Ureter (tissue), 1 donor: ENCODE measurements at places on chromosomes 1 and 21. TPM values are rescaled to one million over a fixed set of nuclear protein-coding genes. Genes with fewer than 3 reads are reported as not detected.

DNA sequence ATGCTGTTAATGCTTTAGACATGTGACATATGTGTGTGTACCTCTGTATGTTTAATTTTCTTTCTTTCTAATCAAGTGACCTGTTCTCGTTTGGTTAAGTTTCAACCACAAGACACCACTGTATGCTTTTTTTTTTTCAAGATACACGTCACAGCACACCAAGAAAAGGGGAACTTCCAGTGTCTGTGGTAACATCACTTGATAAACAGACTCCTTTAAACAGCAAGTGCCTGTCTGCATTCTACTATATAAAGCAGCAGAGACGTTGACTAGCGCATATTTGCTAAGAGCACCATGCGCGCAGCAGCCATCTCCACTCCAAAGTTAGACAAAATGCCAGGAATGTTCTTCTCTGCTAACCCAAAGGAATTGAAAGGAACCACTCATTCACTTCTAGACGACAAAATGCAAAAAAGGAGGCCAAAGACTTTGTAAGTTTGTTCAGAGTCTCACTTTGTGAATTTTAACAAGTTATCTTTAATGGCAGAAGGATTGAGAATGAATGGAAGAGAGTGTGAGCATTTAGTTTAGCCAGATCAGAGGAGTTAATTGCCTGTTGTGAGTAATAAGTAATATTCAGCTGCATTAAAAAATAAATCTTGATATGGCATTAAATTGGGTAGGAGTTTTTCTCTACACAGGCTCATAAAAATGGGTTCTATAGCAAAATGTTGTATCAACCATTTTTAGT is at the start of gene RGS1:
RGS1 (plus strand) TSS at position 275 of the 691 bp plus-strand sequence; CDS start at position 295, 20 bp downstream.
- DNase-seq, result no peak

DNA sequence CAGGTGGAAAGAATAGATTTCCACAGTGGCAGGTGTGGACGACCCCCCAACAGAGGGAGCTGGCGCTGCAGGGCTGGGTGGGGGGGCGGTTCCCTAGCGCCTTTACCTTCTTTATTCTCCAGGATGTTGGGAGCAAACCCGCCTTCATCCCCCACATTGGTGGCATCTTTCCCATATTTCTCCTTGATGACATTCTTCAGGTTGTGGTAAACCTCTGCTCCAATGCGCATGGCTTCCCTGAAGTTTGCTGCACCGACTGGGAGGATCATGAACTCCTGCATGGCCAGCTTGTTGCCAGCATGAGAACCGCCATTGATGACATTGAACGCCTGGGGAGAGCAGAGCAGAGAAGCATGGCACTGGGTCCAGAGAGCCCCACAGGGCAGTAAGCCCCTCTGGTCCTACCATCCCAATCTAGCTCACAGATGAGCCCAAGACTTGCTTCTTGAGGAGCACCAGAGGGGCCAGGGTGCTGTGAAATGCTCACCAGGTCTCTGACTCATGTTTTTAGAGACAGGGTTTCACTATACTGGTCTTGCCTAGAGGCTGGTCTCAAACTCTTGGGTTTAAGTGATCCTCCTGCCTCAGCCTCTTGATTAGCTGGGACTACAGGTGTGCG is 12.2 kb downstream of the ENO1 start:
- DNase-seq, result no peak

- DNase-seq, result no peak
Observed at GRCh38 chr1:221695301-221695700, 46.6 kb downstream of the DUSP10 start.

- no peak for DNase-seq
Observed at GRCh38 chr1:67909776-67910175, 76.5 kb upstream of the GNG12 start.

GRCh38 chr1:7554385-7555235 is 216.5 kb upstream of the VAMP3 start:
- no peak for DNase-seq

DNA sequence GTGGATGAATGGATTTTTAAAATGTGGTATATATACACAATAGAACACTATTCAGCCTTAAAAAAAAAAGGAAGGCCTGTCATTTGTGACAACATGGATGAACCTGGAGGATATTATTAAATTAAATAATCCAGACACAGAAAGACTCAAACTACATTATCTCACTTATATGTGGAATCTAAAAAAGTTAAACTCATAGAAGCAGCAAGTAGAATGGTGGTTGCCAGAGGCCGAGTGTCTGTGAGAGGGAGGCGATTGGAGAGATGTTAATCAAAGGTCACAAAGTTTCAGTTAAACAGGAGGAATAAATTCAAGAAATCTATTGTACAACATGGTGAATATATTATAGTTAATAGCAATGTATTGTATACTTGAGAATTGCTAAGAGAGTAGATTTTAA is 39.7 kb downstream of the ZC3H11B start:
- no peak for DNase-seq

- no peak for DNase-seq
Observed at GRCh38 chr21:35329940-35330660, 281.0 kb upstream of the RUNX1 start.

GRCh38 chr1:222278501-222278900 is 269.4 kb downstream of the HHIPL2 start:
- no peak for DNase-seq

DNA sequence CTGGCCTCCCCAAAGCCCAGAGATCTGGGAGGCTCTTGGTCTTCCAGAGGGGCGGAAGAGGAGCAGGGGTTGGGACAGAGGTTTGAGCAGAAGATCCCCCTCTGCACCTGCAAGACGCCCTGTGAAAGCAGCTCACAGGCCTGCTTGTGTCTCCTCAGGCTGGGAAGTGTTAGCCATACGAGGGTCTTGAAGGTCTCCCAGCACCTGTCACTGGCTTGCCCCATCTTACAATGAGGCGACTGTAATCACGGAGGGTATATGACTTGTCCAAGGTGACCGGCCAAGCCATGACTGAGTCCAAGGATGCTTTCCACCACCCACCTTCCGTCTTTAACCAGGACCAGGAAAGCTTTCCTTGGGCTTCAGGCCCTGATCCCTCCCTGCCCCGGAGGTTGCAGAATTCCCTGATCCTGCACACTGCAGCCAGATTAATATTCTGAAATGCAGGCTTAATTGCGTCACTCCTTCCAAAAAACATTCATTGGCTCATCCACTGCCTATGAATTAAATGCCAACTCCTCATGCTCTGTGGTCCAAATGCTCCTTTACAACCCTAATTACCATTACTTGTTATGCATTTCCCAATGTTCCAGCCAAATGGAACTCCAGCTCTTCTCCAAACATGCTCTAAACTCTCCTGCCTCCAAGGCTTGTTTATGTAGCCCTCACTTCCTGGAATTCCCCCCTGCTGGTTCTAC is 64.0 kb downstream of the DDX20 start:
- DNase-seq, result no peak

LMX1A gene
- not detected for total RNA-seq

GRCh38 chr1:1889847-1890505 is 911 bp downstream of the GNB1 start:
- DNase-seq, result no peak

GRCh38 chr21:26982767-26983166 is 15.9 kb upstream of the ADAMTS5 start:
- no peak for DNase-seq

DNA sequence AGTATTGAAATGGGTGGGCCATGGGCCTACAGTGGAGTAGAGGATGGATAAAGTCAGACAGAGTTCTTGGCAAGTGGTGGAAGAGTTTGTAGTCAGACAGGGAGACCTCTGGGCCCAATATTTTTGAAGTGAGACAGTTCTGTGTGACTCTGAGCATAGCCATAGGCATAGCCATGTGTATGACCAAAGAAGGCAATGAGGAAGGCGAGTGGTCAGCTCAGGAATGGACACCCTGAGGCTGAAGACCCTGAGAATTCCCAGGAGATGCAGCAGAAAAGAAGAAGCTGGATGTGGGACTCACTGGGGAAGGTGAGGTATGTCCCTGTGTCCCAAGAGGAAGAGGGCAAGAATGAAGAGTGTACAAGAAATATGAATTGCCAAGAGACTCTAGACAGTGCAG is 210.6 kb upstream of the IRF2BP2 start:
- no peak for DNase-seq

- DNase-seq, result no peak
Observed at GRCh38 chr1:47002211-47002610, 21.3 kb upstream of the CYP4X1 start.

GRCh38 chr1:240985081-240985480 is 371.9 kb downstream of the RGS7 start:
- no peak for DNase-seq

C1orf185 gene
- total RNA-seq, result not detected

DNA sequence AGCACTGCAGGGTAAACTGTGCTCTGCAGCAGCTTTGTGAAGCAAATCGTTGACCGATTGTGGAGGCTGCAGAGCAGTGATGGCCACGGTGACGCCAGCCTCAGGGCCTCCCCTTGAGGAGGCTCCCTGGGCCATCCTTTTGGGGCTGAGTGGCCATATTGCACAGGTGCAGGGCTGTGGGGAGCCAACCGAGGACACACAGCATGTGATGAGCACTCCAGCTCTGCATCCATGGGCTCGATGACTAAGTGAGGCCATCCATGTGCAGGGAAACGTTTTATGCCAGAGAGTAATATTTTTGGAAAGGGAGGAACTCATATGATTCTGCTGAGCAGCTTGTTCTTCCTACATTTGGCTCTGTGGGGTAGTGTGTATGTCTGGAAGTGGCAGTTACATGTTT is 24.6 kb downstream of the KCNK1 start:
- no peak for DNase-seq

DNA sequence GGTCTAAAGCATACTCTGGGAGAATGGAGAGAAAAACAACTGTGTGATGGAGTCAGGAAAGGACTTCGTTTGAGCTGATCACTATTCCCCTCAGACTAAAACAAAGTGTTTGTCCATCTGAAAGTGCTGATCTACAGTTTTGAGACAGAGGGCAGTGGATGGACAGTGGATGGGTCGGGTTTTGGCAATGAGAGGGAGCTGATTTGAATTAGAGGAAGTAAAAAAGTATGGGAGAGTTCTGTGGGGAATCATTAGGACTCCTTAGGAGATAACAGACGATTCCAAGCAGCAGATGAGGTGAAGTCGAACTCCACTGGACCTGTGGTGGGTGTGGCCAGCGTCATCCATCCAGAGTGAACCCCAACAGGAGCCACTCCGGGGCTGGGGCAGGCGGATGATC is 62.3 kb downstream of the PTGS2 start:
- DNase-seq, result no peak

GRCh38 chr1:86648255-86648654 is 56.1 kb upstream of the SH3GLB1 start:
- DNase-seq, result no peak

- DNase-seq, result no peak
Observed at GRCh38 chr21:40208948-40209345, 341.7 kb downstream of the PCP4 start.

DNA sequence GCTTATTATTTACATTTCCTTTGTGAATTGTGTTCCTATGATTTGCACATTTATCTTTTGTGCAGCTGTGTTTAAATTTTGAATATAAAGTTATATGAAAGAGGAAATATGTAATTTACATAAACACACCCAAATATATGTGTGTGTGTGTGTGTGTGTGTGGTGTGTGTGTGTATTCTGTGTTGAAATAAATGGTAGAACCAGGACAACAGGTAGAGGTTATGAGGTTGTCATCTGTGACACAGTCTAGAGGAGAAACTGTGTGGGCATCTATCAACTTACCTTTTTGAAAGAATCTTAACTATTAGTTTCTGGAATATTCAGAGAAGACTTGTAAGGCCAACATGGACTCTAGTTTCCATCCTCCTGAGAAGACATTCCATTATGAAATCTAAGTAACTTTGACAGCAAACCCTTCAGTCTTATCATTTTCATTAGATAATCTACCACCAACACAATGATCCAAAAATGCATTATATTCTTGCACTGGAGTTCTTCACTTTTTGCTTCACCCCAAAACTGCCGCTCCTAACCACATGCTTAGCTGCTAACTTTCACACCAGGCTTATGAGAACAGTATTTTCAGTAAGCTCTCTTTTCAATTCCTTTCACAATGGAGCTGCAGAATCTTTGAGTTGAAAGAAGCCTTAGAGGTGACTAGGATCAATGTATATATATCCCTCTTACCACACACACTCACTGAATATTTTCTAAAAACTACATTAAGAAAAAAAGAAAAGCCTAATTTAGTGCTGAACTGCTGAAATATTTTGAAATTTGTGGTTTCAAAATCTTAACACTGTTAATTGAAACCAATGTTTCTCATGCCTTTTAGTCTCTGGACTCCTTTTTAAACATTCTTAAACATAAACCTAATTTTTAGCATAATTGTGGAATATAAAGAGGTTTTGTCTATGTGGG is 21.8 kb downstream of the PTPRC start:
- no peak for DNase-seq

HHAT gene
- total RNA-seq, result 19.9 TPM

ACAP3 gene
- 77.6 TPM for total RNA-seq

DNA sequence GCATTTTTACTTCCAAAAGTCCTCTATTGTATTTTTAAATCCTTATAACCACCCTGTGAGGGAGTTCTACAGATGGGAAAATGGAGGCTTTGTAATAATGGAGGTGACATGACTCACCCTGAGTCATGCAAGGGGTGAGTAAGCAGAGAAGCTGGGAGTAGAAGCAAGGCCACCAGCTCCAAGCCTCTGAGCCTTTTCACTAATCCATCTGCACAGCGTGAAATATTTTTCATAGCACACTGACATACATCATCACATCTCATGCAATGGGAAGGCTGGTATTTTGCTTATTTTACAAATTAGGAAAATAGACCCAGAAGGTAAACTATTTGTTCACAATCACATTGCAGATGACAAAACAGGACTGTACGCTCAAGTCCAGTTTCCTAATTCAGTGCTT is 96.9 kb downstream of the KCNH1 start:
- no peak for DNase-seq

GRCh38 chr1:174359454-174359805 is 88.3 kb upstream of the GPR52 start:
- no peak for DNase-seq

DNA sequence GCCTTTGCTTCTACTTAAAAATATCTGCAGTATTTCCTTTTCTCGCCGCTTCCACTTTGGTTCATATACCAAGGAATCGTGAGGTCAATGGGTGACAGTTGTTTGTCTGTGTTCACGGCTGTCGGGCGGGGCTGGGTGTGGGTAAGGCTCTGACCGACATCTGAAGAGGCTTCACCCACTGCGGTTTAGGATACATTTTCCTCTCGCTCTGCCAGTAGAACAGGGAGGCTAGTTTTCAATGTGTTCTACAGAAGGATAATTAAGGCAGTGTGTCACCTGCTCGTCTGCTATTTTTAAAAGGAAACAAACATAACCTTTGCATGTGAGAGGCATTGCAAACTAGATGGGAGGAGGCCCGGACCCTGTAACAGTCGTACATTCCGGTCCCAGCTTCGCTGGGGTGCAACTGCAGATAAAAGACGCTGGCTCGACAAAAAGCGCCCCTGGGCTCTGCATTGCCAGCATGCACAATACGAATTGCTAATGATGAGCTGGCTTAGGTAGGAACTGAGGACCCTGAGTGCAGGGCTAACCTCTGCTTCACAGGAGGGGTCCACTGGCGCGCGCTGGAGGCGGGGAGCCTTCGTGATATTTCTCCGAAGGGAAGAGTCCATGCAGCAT is 8.5 kb upstream of the ERG start:
- no peak for DNase-seq

GRCh38 chr1:119136401-119136800 is 4.1 kb downstream of the WARS2 start:
- no peak for DNase-seq

TSTD1 gene
- total RNA-seq, result 79.8 TPM

C1orf21 gene
- total RNA-seq, result 83.6 TPM

C1orf53 gene
- total RNA-seq, result 1.7 TPM

GRCh38 chr1:176241385-176242015 is 34.4 kb upstream of the COP1 start:
- DNase-seq, result no peak
